ENCODE measurements at places on chromosomes 6 and 20.

GRCh38 chr20:43583982-43584432 is 6.7 kb upstream of the IFT52 start:
- peak; percentile 56 for DNase-seq

DNA sequence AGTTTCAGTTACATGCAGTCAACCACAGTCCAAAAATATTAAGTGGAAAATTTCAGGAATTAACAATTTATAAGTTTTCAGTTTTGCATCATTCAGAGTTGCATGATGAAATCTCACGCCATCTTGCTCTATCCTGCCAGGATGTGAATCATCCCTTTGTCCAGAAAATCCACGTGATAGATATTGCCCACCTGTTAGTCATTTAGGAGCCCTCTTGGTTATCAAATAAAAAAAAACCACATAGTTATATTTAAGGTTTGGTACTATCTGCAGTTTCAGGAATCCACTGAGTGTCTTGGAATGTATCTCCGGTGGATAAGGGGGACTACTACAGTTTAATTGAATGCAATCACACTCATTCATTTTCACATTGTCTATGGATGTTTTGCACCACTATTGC is 1249.0 kb upstream of the CITED2 start:
- no peak for DNase-seq

GRCh38 chr20:2836035-2836434 is 4.4 kb downstream of the PCED1A start:
- no peak for DNase-seq

GRCh38 chr20:9994676-9995075 is 40.1 kb upstream of the ANKEF1 start:
- no peak for DNase-seq

DNA sequence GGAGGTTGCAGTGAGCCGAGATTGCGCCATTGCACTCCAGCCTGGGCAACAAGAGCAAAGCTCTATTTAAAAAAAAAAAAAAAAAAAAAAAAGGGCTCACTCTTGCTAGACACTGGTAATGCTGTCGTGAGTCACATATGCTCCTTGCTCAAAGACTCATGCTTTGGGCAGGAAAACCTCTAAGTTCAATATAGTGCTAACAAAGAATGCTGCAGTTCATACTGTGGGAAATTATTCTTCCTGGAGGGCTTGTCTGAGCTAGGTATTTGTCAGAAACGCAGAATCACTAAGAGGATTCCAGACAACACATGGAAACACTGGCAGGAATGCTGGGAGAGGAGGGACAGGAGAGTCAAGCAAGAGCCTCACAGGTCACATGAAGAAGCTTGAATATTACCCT is 2.3 kb upstream of the LYRM2 start:
- no peak for DNase-seq

GRCh38 chr6:30213957-30214656 is 901 bp upstream of the TRIM26 start:
- DNase-seq = peak; percentile 95

- no peak for DNase-seq
Measured at GRCh38 chr20:63317601-63318291, 24.8 kb downstream of the COL20A1 start.

DNA sequence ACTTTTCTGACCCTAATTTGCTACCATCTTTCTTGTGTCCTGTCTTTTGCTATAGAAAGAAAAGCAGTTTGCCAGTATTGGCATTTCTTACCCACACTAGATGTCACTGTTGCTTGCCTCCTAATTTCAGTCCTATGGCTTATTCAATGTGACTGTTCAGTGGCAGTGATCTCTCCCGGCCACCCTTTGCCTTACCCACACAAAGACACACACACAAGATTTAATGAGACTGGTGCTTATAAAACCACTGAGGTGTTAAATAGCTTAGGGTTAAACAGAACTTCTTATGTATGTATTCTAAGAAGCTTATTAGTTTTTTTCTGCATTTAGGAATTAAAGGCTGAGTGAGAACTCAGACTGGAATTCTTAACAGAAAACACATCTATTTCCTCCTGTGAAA is 233.6 kb upstream of the ASCC3 start:
- peak; percentile 70 for DNase-seq

DNA sequence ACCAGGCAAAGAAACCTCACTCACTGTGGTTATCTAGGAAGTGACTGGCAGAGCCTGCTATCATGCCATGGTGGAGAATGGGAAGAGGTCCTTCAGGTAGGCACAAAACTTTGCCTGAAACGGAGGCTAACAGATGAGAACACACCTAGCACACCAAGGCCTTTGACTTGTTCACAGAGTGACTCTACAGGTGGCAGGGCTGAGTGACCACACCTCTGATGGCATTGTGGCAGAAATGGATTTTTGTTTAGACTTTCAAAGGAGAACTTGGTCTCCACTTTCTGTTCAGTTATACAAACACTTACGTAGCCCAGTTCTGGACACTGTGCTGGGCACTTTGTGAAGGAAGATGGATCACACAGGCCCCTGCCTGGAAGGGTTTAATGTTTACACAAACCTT is 116.3 kb upstream of the ENPP5 start:
- DNase-seq = no peak

- DNase-seq = no peak
Measured at GRCh38 chr20:32449057-32449889, 91.1 kb downstream of the ASXL1 start.

- DNase-seq = peak; percentile 45
Measured at GRCh38 chr6:158290659-158291058, 21.6 kb upstream of the TULP4 start.

DNA sequence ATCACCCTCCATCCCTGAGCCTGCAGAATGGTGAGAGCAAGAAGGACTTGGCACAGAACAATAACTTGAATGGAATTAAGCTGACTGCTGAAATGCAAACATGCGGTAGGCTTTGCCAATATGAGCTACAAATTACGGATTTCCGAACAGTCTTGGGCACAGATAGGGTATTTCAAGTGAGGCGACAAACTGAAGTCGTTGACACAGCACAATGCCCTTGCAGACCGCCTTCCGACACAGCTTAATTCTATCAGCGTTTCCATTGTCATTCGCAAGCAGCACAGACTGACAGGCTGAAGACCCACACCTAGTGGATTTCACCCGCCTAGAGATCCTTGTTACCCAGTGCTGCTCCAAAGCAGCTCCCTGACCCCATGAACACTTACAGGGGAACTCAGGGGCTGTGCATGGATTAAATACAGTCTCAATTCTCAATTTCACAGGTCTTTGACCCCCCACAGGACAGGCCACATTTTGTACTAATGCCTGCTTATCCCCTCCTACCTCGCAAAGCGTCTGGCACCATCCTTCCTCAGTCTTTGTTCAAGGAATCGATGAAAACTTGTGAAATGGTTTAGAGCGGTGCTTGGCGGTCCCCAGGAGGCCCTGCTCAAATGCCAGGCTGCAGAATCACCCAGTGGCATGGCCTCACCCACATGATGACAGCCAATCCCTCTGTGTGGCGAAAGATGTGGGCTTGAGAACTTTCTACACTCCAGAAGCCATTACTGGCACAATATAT is 34.6 kb downstream of the RAMACL start:
- DNase-seq = no peak

GRCh38 chr6:40936818-40937251 is 102.2 kb downstream of the UNC5CL start:
- DNase-seq = no peak

GRCh38 chr6:169622618-169623017 is 79.2 kb downstream of the WDR27 start:
- no peak for DNase-seq
